ENCODE measurements at places on chromosomes 12 and 14. TPM values are rescaled to one million over a fixed set of nuclear protein-coding genes. Genes with fewer than 3 reads are reported as not detected.

DNA sequence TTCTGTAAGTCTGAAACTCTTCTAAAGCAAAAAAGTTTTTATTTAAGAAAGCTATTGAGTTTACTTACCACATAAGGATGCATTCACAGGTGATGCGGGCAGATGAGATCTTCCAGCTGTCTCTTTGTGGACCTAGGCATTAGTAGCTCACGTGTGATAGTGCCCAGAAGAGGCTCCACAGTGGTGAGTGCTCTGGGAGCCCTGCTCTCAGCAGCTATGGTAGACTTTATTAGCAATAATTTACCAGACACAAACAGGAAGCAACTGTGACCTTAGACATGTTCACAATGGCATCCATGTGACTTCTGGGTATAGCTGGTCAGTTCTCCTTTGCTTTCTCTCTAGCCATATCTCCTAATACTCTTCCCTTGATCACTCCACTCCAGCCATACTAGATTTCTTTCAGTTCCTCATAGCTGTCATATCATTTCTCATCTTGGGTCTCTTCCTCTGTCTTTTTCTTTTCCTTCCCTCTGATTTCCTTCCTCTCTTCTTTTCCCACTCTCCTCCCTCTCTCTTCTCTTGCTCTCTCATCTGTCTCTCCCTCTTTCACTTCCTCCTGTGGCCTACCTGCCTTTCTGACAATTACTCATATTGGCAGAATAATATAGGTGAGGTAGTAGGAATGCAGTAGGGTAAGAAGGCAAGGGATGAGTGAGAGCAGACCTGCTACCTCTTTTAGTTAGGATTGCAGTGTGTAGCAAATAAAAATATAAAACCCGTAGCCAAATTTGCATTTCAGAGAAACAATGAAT is 75.2 kb upstream of the SCAF11 start:
- no peak for DNase-seq

- no peak for DNase-seq
Measured at GRCh38 chr12:12616512-12617310, 5.0 kb downstream of the CREBL2 start.

DNA sequence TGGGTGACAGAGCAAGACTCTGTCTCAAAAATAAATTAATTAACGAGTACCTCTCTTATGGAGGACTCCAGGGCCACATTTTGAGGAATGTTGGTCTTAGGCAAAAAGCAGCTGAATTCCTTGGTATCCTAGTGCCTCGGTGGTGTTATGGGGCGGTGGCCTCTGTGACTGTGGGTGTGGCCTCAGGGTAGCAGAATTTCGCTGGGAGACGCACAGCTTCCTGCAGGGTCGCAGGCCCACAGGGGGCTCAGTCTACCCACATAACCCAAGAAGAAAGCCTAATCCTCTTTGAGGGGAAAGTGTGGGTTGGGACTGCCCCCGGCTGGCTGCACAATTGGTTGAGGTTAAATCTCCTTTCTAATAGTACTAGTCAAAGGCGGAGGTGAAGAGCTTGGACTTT is 11.2 kb upstream of the SERPINA4 start:
- DNase-seq: no peak

GRCh38 chr12:110923192-110923591 is 2.8 kb upstream of the MYL2 start:
- DNase-seq: no peak

- no peak for DNase-seq
Measured at GRCh38 chr12:90028635-90029051, 320.0 kb upstream of the ATP2B1 start.

GRCh38 chr12:121983536-121984210 is 38.0 kb upstream of the BCL7A start:
- DNase-seq: no peak

DNA sequence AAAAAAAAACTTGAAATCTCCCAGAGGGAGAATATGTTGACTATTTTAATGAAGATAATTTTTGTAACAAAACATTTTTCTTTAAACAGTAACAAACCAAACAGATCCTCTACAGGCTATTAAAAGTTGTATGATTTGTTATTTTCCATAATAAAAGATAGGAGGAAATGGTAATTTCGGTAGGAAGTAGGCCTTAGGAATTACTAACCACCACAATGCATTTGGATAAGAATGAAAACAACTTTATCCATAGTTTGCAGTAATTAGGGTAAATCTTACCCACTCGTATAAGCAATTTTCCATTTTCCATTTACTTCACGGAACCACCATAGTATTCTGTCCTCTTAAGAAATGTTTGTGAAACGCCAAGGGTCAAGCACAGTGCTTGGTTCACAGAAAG is 6.0 kb downstream of the USP44 start:
- no peak for DNase-seq

DNA sequence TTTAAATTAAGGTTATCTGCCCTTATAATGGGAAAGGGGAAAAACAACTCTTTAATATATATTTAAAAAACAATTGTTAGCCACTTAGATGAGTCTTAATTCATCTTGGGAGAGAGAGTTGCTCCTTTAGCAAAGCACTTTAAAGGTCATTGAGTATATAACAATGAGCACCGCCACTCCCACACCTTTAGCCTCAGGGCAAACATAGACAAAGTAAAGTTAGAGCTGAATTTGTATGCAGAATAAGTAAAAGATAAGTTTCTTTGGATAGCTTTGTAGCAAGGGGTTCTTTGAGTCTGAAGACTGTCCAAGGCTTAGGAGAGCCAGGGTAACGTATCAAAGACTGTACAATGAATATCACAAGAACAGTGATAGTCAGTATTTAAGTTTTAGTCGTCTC is 728.8 kb upstream of the LMO3 start:
- DNase-seq: no peak

GRCh38 chr12:53231921-53232645 is at the start of gene RARG:
TSS of gene RARG (minus strand) at chr12:53232209. CDS start at chr12:53227545, 4,664 bp downstream.
- no peak for DNase-seq

GRCh38 chr12:108253540-108253939 is 85.6 kb downstream of the CMKLR1 start:
- no peak for DNase-seq

DNA sequence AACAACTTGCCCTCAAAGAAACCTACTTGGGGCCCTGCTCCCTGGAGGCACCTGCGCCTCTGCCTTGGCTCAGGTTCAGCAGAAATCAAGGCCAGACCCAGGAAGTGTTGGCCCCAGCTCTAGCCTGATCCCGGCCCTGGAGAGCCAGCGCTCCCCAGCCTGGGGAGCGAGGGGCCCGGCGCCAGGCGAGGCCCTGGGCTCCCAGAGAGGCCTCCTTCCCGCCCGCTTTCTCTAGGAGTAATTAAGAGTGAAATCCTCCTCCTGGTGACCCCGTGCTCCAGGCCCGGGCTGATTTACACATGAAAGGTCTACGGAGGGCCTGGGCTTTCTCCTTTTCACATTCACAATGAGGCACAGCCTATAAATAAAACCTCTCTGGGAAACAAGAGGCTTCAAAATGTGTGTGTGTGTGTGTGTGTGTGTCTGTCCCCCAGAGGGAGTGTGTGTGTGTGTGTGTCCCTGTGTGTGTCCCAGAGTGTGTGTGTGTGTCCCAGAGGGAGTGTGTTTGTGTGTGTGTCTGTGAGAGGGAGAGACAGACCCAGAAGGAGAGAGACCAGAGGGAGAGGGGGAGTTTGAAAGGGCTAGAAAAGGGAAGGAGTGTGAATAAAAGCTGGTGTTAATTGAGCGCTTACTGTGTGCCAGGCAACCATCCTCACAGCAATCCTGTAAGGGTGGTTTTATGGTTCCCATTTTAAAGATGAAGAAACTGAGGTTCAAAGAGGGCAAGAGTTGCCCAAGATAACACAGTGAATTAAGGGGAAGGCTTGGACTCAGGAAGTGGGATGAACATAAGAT is 23.8 kb upstream of the COX6A1 start:
- DNase-seq: no peak

DNA sequence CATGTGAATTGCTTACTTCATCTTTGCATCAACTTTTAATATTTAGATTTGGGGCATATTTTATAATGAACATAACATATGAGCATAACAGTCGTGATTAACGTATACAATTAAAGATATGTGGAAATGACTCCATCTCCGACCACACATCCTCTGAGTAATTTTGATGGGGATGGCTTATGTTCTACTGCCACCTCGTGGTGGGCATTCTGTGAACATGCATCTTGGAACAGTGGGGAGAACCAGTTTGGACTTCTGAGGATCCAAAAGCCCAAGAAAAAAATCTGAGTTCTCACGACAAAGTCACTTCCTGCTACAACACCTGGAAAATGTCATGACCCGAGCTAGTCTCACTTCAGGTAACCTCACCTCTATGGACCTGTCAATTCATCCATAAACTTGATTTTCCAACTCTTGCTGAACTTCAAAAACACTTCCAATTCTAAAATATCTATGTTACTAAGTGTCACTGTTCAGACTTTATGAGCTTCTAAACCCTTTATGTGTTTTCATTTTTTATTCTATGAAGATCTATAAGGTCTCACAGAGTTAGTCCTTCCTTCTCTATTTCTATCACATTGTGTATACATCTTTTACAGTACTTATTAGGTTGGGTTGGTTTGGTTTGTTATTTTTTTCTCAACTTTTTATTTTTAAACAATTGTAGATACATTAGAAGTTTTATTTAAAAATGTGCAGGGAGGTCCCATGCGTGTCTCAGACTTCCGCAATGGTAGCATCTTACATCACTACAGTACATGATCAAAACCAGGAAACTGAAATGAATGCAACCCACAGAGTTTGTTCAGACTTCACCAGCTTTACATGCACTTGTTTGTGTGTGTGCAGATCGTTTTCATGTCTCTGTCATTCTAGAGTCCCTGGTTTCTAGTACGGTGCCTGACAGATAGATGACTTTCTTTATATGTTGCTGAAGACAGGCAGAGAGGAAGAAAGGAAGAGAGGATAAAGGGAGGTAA is 38.2 kb upstream of the STAB2 start:
- DNase-seq: peak; percentile 73

GRCh38 chr14:52021957-52022600 is 32.7 kb downstream of the RTRAF start:
- no peak for DNase-seq

The OR4K17 gene
- not detected for total RNA-seq

The CRIP2 gene
- 31.1 TPM for total RNA-seq

The CISTR gene
- not detected for total RNA-seq

The ERP27 gene
- 0.39 TPM for total RNA-seq
